Amniotic stem cell (primary cell): ENCODE measurements at places on chromosomes 2 and 18.

- no peak for DNase-seq
Measured at GRCh38 chr2:195414537-195415100, 242.4 kb upstream of the SLC39A10 start.

- DNase-seq = no peak
Measured at GRCh38 chr2:203432811-203433210, 102.3 kb downstream of the RAPH1 start.

DNA sequence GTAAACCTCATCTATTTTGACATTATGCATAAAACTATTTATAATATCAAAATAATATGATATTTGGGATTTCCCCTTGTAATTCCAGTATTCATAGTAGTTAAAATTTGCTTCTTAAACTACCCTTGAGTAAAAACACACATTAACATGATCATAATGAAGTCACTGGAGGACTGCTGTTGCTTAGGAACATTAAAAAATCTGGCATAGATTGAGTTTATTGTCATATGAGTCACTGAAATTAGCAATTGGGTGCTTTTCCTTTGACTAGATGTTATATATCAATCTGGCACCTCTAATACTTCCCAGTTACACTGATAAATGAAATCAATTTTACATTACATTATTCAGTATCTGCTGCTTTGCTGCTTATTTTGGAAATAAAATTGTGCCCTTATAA, 57.0 kb upstream of the ZC3H15 start:
- DNase-seq = no peak

DNA sequence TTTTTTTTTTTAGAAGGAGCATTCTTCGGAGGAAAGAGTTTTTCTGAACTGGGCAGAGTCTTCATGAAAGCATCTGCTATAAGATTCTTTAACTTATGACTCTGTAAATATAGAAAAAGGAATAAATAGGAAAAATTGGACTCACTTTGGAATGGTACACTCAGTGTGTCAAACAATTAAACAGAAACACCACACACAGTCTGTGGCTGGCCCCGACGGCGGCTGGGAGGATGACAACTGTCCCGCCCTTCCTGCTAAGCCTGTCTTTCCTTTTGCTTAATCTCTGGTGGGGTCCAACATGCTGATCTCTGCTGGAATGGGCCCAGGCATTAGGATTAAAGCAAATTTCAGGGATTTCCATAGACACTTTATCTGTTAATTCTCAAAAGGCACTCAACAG, 12.5 kb upstream of the RAB31 start:
- DNase-seq = no peak

- DNase-seq = no peak
Measured at GRCh38 chr2:212901604-212902275, 249.7 kb downstream of the IKZF2 start.

GRCh38 chr2:233840520-233840919, 13.8 kb downstream of the HJURP start:
- no peak for DNase-seq

- DNase-seq = no peak
Measured at GRCh38 chr2:100556746-100557145, 6.0 kb upstream of the PDCL3 start.

GRCh38 chr2:48452108-48452507, 77.8 kb upstream of the STON1 start:
- no peak for DNase-seq

GRCh38 chr2:135151615-135152014, 99.5 kb downstream of the RAB3GAP1 start:
- no peak for DNase-seq

DNA sequence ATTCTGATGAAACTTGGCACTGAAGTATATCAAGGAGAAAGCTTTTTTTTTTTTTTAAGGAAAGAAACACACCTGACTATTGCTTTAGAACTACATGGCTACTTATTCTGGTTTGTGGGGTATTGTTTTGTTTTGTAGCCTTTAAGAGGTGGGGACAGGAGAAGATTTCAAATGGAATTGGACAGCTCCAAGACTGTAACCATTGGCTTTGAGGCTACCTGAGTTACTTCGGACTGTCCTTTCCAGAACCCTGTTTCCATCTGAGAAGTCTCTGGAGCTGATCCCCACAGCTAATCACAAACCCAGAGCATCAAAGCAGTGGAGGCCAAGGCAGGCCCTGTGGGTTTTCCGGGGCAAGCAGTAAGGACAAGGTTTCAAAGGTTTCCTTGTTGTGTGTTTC, 4.7 kb downstream of the CDC42EP3 start:
- no peak for DNase-seq

DNA sequence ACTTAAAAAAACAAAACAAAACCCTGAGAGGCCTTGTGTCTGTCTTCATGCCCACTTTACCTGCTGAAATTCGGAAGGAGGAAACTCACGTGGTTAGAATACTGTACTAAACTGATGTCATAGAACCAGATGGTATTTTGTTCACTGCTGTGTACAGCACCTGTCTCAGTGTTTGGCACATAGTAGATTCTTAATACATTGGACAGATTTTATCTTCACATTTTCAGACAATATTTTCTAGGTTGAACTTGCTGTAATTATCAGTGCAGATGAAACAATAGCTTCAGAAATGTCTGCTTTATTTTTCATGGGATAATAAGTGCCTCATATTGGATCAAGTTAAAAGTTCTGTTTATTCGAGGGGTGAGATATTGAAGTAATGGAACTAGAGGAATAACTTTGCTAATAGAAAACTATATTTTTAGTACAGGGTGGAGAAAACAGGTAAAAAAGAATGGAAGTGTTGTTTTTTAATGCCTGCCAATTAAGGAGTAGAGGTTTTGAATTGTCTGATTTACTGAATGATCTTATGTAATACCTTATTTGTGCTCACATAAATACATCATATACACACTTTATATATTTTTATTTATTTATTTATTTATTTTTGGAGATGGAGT, 23.7 kb downstream of the DDX1 start:
- no peak for DNase-seq

DNA sequence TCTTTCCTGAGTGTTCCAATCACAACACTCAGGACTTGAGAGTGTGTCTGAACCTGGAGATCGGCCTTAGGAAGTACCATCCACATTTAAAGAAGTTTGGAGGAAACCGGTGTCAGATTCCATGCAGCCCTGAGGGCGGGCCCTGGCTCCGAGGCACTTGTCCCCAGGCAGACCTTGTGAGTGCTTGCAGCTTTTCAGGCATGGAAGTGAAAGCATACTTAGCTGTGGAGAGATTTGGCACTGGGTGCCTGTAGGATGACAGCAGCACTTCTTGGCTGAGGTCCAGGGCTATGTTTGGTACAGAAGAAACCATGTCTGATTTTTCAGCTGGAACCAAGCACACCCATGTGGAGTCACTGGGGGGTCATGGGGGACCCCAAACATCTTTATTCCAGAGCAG, 230.8 kb downstream of the SEPTIN10 start:
- peak; percentile 45 for DNase-seq

GRCh38 chr2:62199392-62200125, 3.6 kb downstream of the B3GNT2 start:
- no peak for DNase-seq

- no peak for DNase-seq
Measured at GRCh38 chr18:42586601-42587000, 528.9 kb downstream of the RIT2 start.

- DNase-seq = no peak
Measured at GRCh38 chr2:12767541-12767940, 50.8 kb downstream of the TRIB2 start.

GRCh38 chr2:240645346-240645745, 20.1 kb downstream of the GPR35 start:
- DNase-seq = no peak

GRCh38 chr2:151422917-151423439, 13.3 kb downstream of the RIF1 start:
- no peak for DNase-seq

- DNase-seq = no peak
Measured at GRCh38 chr2:197274349-197274748, 36.2 kb downstream of the ANKRD44 start.

DNA sequence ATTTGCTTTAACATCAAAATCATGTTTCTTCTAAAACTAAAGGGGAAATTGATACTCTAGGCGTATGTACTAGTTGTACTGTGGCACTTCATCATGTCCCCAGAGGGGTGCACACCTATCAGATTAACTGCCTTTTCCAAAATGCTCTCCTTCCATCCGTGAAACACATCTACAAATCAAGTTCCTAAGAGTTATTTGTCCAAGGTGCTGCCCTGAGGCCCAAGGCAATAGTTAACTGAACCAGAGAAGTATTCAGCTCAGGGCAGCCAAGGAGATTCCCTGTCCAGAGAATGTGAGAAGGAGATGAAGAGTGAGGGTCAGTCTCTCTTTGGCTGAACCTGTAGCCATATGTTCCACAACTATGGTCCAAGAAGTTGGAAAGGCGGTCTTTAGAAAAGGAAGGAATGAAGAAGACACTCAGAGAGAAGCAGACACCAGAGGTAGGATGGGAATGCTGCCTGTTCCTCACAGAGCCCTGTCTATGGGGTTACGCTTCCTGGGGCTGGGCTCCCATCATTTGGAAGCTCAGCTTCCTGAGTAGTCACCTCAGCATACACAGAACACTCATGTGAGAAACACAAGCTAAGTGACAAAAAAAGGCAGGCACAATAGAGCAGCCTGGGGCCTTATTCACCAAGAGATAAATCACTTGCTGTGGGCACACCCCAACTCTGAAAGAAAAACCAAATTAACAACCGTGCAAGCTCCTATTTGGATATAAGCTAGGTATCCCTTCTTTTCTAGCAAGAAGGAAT, 55.6 kb downstream of the ANKRD44 start:
- no peak for DNase-seq

- DNase-seq = no peak
Measured at GRCh38 chr2:216131175-216131926, 22.2 kb downstream of the XRCC5 start.

DNA sequence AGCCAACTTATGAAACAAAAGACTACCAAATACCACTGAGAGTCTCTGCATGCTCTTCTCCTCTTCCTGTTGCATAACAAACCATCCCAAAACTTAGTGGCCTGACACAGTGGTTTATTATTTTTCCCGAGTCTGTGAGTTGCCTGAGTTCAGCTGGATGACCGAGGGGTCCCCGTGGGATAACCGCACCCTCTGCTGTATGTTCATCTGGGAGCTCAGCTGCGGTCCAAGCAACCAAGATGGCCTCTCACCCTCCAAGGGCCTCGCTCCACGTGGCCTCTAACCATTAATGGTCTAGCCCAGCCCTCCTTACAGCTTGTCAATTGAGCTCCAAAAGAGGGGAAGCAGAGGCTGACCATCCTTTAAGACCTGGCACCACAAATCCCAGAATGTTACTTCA, 17.1 kb downstream of the ITM2C start:
- DNase-seq = no peak

DNA sequence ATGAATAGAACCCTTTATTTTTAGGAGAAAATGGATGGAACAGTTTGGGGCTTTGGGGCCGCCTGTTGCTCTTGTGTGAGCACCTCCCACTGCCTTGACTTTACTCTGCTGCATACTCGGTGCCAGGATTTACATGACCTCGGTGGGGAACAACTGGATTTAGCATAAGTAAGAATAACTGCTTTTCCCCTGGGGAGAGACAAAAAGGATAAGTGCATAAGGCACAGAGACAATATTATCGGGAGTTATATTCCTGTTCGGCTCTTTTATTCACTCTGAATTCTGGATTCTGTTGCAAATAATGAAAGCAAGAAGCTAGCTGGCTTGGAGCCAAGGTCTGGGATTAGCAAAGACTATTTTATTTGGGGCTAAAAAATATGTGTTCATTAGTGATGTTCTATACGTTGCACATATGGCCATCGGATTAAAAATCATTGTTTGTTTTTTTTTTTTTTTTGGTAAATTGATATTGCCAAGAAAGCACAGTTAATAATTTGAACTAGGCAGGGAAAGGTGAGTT, 69.8 kb downstream of the CYBRD1 start:
- DNase-seq = no peak

- no peak for DNase-seq
Measured at GRCh38 chr18:67043276-67043675, 439.4 kb upstream of the CDH19 start.

DNA sequence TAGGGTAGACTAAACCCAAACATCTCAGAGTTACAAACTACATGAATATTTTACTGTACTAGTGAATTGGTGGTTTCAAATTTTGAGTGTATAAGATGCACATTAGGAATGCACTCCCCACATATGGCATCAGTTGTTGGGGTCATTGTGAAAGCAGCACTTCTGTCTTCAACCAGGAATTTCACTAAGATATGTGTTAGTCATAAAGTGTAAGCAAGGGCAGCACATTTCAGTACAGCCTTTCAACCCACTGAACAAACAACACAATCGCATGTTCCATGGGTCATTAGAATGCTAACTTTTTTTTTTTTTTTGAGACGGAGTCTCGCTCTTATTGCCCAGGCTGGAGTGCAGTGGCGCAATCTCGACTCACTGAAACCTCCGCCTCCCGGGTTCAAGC, 164.1 kb upstream of the MAP2 start:
- no peak for DNase-seq

DNA sequence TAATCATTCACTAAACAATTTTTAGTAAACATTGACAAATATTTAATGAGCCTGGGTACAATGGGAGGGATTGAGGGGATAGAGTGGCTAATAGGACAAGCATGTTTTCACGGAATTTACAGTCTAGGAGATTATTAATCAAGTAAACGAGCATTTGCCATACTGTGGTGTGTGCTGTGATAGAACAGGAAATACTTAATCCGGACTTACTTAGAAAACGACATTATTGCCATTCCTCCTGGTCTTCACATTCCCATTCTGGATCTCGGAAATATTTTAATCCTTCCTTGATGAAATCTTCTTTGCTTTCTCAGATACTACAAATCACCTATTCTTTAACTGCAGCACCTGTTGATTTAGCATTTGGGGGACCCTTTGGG, 905 bp downstream of the TTLL4 start:
- DNase-seq = no peak

DNA sequence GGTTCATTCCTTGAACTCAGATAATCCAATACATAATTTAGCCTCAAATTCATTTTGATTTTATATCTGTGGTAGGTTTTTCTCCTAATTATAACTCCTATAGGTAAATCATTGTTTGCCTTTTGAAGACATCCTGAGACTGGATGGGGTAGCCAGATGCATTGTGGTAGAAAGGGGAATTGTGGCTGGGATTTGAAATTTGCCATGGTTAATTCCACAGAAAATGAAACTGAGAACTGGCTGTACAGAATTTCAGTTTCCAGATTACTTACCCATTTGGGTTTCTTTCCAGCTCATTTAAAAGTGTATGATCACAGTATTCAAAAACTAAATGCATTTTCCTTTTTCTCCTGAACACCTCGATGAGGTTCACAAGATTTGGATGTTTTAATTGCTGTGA, 18.2 kb downstream of the CDKL4 start:
- DNase-seq = no peak

DNA sequence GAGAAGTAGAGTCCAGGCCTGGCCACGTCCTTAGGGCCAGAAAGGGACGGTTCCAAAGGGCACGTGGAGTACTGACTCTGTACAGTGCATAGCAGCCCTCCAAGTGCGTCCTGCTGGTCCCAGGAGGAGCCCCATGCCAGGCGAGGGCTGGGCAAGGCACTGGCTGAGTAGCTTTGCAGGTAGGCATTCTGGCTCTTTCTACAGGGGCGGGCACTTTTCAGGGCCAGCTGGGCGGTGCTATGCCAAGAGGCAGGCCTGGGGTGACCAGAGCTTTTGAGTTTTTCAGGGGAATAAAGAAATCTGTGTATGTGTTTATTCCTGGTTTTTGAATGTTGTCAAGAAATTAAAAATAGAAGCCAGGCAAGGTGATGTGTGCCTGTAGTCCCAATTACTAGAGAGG, 15.4 kb upstream of the GLI2 start:
- DNase-seq = no peak
